ENCODE measurements at places on chromosomes 6 and 20. TPM values are rescaled to one million over a fixed set of nuclear protein-coding genes. Genes with fewer than 3 reads are reported as not detected.

Gene F13A1
- total RNA-seq: 8.5 TPM

Gene ENPP3
- total RNA-seq: 1.0 TPM

Gene MYCT1
- 0.53 TPM for total RNA-seq

Gene TOX2
- 0.87 TPM for total RNA-seq

Gene THEMIS
- total RNA-seq: not detected

DNA sequence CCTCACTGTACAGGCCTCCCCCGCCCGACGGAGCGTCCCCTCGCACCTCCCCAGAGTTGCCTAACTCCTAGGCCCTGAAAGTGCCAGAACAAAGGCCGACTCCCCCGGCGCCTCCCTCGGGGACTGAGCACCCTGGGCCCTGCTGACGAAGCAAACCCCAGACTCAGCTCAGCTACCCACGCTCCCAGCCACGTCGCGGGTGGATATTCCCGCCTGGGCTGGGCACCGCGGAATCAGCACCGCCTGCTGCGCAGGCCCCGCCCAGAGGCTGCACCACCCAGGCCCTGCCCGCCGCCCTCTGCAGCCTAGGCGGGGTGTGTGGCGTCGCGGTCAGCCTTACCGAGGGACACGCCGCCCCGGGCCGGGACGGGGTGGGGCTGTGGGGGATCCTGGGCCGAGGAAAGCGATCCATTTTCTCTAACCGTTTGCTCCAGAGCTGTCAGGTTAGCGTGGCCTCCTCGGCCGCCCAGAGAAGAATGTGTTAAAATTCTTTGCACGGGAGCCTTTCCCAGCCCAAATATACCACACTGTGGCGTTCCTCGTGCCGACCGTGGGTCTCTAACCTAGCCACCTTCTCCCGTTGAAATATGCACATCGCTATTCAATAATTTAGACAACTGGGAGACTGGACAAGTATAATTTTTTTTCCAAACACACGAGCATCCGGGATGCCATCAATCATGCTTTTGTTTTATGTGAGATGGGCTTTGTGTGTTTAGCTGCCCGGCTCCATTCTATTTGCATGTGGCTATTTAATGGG lies 31.4 kb downstream of the TFAP2A start:
- no peak for DNase-seq
- H3K36me3 ChIP-seq: no peaks in the 10 kb centered on the region
- H3K4me3 ChIP-seq: no peak overlapping the region
- peaks cover 32% of the 10 kb centered on the region for H3K4me1 ChIP-seq

DNA sequence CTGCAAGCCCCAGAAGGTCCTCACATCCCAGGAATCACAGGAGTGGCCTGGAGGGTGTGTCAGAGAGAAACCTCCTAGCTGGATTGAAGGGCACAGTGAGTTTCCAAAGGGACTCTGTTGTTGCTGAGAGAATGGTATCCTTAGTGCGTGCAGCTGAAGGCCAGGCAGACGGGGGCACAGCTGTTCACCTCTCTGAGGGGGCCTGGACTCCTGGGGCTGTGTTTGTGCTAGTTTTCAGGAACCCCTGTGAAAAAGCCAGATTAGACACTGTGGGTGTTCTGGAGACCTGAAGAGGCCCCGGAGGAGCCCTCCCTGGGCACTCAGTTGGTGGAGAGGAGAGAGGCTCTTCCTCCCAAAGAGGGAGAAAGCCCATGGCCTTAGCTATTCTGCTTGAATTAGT lies 223.4 kb downstream of the FARS2 start:
- no peaks in the 10 kb centered on the region for H3K27me3 ChIP-seq
- no peak for DNase-seq
- no peaks in the 10 kb centered on the region for H3K4me1 ChIP-seq
- H3K27ac ChIP-seq: no peak overlapping the region
- H3K36me3 ChIP-seq: no peaks in the 10 kb centered on the region
- H3K4me3 ChIP-seq: no peak overlapping the region

DNA sequence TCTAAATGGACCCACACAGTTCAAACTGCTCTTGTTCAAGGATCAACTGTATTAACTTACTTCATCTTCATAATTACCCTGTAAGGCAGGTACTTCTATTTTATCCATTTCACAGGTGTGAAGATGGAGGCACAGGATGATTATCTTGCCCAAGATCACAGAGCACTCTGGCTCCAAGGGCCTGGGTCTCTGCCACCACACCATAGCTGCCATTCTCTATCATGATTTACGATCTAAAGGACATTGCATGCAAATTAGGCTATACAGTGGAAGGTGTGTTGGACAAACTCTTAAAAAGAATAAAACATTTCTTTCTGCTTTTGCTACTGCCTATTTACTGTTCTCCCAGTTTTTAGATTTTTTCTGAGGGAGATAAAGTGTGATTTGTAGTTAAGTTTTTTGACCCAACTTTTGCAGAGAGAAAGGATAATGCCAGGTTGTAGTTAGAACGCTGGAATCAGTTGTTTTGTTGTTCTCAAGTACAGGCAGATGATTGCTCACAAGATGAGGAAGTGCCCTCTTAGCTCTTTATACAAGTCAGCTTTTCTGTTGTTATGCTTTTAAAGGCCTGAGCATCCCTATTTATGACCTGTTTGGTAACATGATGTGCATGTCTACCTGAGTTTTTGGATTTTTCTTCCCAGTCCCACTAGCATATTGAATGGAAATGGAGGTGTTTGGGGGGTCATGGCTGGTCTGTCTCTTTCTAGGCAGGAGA lies 247.9 kb downstream of the ZFAND3 start:
- no peaks in the 10 kb centered on the region for H3K36me3 ChIP-seq
- no peak for DNase-seq
- no peaks in the 10 kb centered on the region for H3K27me3 ChIP-seq
- H3K4me3 ChIP-seq: no peak overlapping the region
- H3K4me1 ChIP-seq: no peaks in the 10 kb centered on the region
- H3K27ac ChIP-seq: no peak overlapping the region

- no peak overlapping the region for H3K4me3 ChIP-seq
- H3K27me3 ChIP-seq: no peaks in the 10 kb centered on the region
- no peak for DNase-seq
- no peak overlapping the region for H3K27ac ChIP-seq
Observed at GRCh38 chr20:43323592-43323991, 133.9 kb upstream of the PTPRT start.

DNA sequence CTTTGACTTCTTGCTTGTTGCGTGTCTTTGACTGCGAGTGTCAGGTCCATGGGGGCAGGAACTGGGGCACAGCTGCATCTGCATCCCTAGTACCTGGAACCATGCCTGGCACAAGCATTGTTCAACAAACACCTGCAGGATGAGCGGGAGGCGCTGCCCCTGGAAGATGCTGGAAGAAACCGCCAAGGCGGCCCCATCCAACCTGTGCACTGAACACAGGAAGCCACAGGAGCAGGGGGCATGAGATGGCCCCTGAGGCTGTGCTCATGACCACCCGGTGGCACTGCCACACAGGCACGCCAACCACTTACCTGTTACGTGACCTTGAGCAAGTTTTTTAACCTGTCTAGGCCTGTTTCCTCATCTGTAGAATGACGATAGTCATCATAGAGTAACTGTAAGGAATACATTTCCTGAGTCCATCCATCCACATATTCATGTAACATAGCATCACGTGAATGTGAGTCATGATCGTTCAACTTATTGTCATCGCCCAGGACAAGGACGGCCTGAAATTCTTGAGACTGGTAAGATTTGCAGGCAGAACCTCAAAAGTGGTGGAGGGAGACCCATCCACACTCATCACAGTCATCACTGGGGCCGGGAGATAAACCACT lies 374.2 kb downstream of the PREX1 start:
- no peak overlapping the region for H3K4me3 ChIP-seq
- no peaks in the 10 kb centered on the region for H3K27me3 ChIP-seq
- H3K36me3 ChIP-seq: no peaks in the 10 kb centered on the region

DNA sequence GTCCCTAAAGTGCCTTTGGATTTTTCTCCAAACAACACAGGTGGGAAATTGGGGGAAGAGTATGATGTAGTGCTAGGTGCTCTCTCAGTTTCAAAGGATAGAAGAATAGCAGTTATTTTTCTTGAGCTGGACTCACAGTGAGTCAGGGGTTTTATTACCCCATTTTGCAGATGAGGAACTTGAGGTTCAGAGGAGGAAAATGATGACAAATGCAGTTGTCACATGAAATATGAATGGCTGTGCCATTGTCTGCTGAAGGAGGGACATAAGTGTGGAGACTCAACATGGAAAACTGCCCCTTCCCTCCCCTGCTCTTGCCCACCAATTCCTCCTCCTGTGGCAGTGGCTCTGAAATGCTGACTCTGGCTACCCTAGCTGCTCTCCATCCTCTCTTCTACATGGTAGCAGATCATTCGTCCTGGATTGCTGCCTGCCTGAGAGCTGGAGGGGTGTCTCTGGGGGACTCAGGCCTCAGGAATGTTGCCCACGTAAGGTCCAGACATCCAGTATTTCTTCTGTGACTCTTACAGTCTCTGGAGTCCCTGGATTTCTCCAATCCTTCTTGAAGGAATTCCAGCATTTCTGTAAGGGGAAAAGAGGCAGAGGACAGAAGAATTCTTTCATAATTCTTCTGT lies 37.6 kb upstream of the EPB41L1 start:
- H3K27me3 ChIP-seq: no peaks in the 10 kb centered on the region
- no peaks in the 10 kb centered on the region for H3K36me3 ChIP-seq
- DNase-seq: no peak
- H3K4me1 ChIP-seq: peaks cover 14% of the 10 kb centered on the region
- no peak overlapping the region for H3K4me3 ChIP-seq

DNA sequence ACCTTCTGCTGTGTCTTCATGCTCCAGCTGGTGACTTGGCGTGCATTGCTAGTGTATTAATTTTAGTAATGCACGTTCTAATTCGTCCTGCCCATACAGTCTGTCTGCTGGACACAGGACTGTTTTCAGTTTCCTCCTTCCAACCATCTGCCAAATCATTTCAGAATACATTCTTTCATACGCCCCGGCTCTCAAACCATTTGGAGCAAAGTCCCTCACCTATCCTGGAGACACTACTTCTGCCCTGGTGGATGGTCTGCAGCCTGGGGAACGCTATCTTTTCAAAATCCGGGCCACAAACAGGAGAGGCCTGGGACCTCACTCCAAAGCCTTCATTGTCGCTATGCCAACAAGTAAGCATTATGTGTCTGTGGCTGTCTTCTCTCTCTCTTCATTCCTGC lies 60.5 kb downstream of the FNDC1 start:
- peaks cover 60% of the 10 kb centered on the region for H3K27me3 ChIP-seq
- H3K36me3 ChIP-seq: no peaks in the 10 kb centered on the region
- no peak overlapping the region for H3K4me3 ChIP-seq
- no peak for DNase-seq
- H3K27ac ChIP-seq: no peak overlapping the region
- peaks cover 2% of the 10 kb centered on the region for H3K4me1 ChIP-seq

GRCh38 chr6:45697605-45698004 lies 318.1 kb downstream of the CLIC5 start:
- DNase-seq: peak; percentile 61
- peaks cover 6% of the 10 kb centered on the region for H3K4me1 ChIP-seq
- peak overlapping the region; percentile 19 for H3K27ac ChIP-seq
- no peak overlapping the region for H3K4me3 ChIP-seq

GRCh38 chr6:162538643-162539064 lies 188.9 kb downstream of the PRKN start:
- H3K36me3 ChIP-seq: no peaks in the 10 kb centered on the region
- H3K27me3 ChIP-seq: no peaks in the 10 kb centered on the region
- H3K27ac ChIP-seq: no peak overlapping the region
- no peak for DNase-seq

GRCh38 chr20:46350201-46350985 lies 42.1 kb upstream of the CDH22 start:
- peaks cover 27% of the 10 kb centered on the region for H3K4me1 ChIP-seq
- peak overlapping the region; percentile 78 for H3K27ac ChIP-seq
- H3K36me3 ChIP-seq: no peaks in the 10 kb centered on the region
- no peak overlapping the region for H3K4me3 ChIP-seq
- H3K27me3 ChIP-seq: no peaks in the 10 kb centered on the region

DNA sequence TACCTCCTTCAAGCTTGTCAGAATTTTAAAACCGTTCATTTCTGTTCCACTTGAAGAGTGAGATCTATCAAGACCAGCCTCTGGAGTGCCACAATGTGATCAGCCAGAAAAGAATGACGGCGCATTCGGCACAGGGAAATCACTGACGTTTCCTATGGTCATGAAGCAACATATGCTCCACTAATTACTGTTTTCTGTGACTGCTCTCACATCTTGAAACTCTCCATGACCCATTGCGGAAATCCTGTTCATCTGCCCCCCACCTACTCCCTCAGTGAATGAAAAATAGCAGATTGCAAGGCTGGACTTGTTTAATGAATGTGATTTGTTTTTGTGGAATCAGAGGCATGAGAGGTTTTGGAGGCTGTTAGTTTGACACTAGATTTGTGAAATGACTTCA lies 53.2 kb downstream of the SAMD5 start:
- DNase-seq: no peak
- no peaks in the 10 kb centered on the region for H3K27me3 ChIP-seq
- peaks cover 5% of the 10 kb centered on the region for H3K4me1 ChIP-seq
- H3K4me3 ChIP-seq: no peak overlapping the region

DNA sequence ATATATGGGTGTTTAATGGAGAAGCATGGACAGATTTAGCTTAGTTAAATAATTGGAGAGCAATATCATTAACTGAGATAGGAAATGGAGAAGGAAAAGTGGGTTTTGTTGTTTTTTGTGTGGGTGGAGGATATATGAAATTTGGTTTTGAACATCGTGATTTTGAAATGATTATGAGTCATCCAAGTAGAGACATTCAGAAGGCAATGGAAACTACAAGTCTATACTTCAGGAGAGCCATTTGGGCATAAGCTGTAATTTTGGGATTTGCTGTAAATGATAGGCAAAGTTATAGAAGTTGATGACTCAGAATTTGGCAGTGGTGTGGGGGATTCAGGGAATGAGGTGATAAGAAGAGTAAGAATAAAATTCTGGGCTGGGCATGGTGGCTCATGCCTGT lies 27.4 kb upstream of the FAM135A start:
- DNase-seq: no peak
- no peaks in the 10 kb centered on the region for H3K27me3 ChIP-seq
- no peak overlapping the region for H3K27ac ChIP-seq
- H3K36me3 ChIP-seq: no peaks in the 10 kb centered on the region
- no peak overlapping the region for H3K4me3 ChIP-seq

- H3K27me3 ChIP-seq: no peaks in the 10 kb centered on the region
- no peak for DNase-seq
- no peaks in the 10 kb centered on the region for H3K36me3 ChIP-seq
- H3K27ac ChIP-seq: no peak overlapping the region
Observed at GRCh38 chr6:14475306-14475705, 357.7 kb downstream of the CD83 start.

DNA sequence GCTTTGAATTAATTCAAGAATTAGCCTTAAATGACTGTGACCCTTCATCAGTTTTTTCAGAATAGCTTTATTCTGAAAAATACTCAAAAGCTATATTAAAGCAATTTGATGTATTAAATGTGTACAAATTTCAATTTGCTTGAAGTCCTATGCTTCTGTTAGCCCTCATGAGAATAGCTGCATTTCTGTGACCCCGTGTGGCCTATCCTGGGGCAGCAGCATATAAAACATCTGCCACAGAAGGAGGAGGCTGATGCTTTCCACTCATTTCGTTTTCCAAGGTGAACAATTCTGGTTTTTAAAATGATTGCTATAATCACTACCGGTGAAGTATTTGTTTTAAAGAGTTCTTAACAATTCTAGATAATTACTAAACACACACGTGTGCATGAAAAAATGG lies 360.3 kb downstream of the BTBD9 start:
- no peak for DNase-seq
- no peak overlapping the region for H3K4me3 ChIP-seq
- no peaks in the 10 kb centered on the region for H3K27me3 ChIP-seq
- H3K4me1 ChIP-seq: no peaks in the 10 kb centered on the region
- no peak overlapping the region for H3K27ac ChIP-seq

- DNase-seq: no peak
- H3K27me3 ChIP-seq: no peaks in the 10 kb centered on the region
- H3K4me3 ChIP-seq: no peak overlapping the region
- H3K36me3 ChIP-seq: no peaks in the 10 kb centered on the region
Observed at GRCh38 chr6:151635741-151636140, 141.9 kb downstream of the CCDC170 start.
